Stimulated activated effector memory CD8-positive, alpha-beta T cell treated with anti-CD3 and anti-CD28 coated beads, Interleukin-12 subunit alpha, Interleukin-12 subunit beta, amount 100 ng/mL, for 72 hours (primary cell): ENCODE measurements at places on chromosomes 13 and 19.

DNA sequence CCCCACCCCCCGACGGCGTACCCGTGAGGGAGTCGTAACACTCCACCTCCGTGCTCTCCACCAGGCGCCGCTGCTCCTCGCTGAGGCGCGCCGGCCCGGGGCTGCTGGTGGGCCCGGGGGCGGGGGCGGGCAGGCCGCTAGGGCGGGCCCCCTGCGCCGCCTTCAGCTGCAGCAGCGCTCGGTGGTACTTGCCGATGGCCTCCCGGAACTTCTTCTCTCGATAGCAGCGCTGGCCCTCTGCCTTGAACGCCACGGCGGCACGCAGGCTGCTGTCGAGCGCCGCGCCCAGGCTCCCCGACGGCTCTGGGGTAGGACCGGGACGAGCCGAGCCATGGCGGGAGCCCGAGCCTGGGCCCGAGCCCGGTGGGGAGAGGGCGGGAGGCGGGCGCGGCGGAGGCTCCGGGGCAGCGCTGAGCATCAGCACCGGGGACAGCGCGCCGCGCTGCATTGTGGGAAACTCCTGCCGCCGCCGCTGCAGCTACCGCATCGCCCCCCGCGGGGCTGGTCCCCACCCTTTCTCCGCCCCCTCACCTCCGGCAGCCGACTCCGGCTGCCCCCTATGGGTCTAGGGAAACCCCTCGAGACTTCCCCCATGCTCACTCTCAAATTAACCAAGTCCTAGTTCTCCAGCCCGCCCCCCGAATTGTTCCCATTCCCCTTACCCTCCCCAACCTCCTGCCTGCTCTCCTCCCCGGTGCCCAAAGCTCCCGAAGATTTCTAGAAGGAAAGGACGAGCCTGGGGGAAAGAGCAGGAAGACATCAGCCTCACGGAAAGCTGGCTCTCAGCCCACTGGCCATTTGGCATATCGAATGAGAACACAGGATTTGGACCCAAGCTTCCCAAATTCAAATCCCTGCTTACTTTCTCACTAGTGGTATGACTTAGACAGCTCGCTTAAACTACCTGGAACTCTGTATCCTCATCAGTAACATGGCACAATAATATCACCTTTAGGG is at the start of gene TTC9B:
Gene TTC9B (minus strand): TSS at position 451 of the 957 bp plus-strand sequence. CDS start 3 bp downstream, at position 448.
- peak; percentile 77 for DNase-seq

DNA sequence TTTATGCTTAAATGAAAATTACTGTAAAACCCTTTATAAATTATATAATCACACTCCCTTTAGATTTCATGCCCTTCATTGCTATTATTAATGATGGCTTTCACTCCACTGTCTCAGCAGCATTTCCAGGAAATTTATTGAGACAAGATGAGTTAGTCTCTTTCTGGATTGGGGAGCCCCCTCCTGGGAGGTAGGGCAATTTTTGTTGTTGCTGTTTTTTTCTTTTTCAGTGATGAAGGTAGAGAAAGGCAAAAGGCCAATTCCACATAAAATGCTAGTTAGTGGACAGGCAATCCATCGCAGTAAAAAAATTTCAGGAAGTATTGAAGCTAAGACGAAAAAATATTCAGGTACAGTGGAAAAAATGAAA is 80.2 kb downstream of the TEX26 start:
- DNase-seq: no peak

DNA sequence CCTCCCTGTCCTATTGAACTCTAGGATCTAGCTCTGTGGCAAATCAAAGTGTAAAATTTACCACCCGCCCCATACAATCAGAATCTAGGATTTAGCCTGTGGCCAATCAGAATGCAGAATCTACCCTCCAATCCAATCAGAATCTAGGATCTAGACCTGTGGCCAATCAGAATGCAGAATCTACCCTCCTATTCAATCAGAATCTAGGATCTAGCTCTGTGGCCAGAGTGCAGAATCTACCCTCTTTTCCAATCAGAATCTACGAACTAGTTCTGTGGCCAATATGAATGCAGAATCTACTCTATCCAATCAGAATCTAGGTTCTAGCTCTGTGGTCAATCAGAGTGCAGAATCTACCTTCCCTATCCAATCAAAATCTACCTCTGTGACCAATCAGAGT is 25.8 kb downstream of the PRKD2 start:
- no peak for DNase-seq

GRCh38 chr19:48398375-48399235 is 5.1 kb downstream of the GRIN2D start:
- peak; percentile 92 for DNase-seq

DNA sequence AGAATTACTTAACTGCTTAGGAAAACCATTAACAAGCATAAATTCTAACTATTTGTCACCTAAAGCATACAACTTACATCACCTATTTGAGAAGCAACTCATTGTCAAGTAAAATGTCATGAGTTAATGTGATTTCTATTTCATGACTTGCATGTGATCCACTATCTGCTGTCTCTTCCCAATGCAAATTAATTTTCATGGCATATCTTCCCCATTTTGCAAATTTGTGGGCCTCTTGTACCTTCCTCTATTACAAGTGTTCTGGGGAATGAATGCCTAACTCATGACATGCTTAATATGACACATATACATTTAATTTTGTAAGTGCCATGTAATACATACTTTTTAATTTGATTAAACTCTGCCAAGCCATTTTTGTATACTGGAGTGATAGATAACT is 81.1 kb upstream of the EDNRB start:
- no peak for DNase-seq

- DNase-seq: no peak
These were observed 44.9 kb downstream of the LYL1 start for GRCh38 chr19:13057744-13058143.

- DNase-seq: no peak
These were observed 352.2 kb upstream of the OBI1 start for GRCh38 chr13:79011179-79011578.

DNA sequence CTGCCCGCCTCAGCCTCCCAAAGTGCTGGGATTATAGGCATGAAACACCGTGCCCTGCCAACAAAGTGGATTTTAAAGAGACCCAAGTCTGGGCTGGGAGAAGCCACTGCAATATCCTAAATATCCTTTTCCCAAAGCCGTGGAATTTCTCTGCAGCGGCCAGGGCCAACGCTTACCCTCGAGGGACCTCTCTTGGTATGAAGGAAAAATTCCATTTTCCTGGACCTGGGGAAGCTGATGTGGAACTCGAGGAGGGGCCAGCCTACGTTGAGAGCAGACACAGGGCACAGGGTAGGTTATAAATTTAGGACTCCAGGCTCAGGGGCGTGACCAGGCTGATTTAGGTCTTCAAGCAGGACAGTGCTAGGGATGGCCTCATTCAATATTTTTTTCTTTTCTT is 17.7 kb upstream of the UPF1 start:
- DNase-seq: no peak

GRCh38 chr19:40600570-40601133 is 517 bp upstream of the LTBP4 start:
- no peak for DNase-seq

GRCh38 chr19:46976845-46977320 is 42.8 kb upstream of the NPAS1 start:
- DNase-seq: no peak

- DNase-seq: no peak
These were observed 517.4 kb downstream of the GPC6 start for GRCh38 chr13:93744033-93744432.

DNA sequence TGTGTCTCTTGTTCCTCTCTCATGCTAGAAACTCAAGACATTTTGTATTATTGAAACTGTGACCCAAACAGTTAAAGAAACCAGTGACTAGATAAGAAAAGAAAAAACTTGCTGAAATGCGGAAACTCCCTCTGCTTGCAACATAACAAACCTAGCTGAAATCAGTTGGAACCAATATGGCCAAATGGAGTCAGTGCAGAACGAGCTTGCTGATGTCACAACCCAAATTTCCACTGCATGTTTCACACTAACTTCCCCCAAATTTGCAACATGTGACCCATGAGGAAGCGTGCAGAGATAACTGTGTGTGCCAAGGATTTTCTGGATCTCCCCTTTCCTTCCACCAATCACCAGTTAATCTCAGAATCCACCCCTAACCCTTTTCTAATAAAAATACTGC is 208.0 kb downstream of the DLEU7 start:
- DNase-seq: no peak

GRCh38 chr13:29679396-29680053 is 84.0 kb upstream of the SLC7A1 start:
- DNase-seq: no peak

GRCh38 chr13:71797517-71797916 is 69.5 kb downstream of the DACH1 start:
- no peak for DNase-seq

DNA sequence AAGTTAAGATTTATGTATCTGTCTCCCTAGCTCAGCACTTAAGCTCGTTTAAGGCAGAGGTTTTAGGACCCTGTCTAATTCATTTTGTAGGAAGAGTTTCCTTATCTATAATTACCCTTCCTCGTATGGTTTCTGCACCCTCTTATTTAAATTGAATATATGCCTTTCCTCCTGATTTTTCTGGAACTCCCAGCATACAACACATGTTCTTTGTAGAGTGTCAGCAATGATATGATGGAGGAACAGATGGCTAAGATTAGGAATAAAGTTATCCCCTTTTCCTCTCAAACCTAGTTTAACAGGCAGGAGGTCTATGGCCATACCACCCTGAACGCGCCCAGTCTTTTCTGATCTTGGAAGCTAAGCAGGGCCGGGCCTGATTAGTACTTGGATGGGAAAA is 359.5 kb downstream of the PCDH17 start:
- DNase-seq: no peak

DNA sequence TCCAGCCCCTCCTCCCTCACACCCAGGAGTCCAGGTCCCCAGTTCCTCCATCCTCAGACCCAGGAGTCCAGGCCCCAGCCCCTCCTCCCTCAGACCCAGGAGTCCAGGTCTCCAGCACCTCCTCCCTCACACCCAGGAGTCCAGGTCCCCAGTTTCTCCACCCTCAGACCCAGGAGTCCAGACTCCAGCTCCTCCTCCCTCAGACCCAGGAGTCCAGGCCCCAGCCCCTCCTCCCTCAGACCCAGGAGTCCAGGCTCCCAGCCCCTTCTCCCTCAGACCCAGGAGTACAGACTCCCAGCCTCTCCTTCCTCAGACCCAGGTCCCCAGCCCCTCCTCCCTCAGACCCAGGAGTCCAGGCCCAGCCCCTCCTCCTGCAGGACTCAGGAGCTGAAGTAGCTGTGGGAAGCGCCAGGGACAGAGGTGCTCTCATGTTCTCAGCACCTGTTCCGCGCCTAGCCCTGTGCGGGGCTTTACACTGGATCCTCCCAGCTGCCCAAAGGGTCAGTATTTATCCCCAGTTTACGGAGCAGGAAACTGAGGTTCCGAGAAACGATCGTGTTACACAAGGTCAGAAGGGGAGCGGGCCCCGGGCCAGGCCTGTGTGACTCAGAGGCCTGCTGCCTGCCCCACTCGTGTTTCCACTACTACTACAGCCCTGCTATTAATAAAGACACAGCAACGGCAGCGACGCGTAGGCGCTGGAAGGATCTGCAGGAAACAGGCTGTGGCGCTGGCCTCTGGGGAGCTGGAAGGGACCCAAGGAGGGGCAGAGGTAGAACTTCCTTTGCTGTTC is 1.7 kb upstream of the SBK3 start:
- no peak for DNase-seq

DNA sequence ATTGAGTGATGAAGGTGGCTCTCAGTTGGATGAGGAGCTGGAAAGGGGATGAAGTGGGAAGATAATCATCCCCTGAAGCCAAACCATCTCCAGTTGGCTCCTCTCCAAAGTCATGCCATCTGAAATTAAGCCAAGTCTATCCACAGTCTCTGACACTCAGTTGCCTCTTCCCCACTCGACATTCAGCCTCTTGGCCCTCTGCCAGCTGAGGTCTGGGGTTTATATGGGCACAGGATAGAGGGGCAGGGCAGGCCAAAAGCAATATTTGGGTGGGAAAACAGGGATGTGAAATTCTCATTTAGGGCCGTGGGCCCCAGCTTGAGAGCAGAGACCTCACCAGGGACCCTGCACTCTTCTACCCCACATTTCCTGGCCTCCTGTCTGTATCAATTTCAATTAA is 85.9 kb downstream of the SLITRK1 start:
- no peak for DNase-seq

GRCh38 chr19:36141039-36141927 is 1.4 kb downstream of the CAPNS1 start:
- DNase-seq: peak; percentile 91

GRCh38 chr13:79898202-79898826 is 417.4 kb downstream of the NDFIP2 start:
- no peak for DNase-seq

GRCh38 chr13:48828962-48829411 is 146.7 kb upstream of the FNDC3A start:
- DNase-seq: no peak

GRCh38 chr13:20526664-20527063 is 1.0 kb upstream of the CRYL1 start:
- DNase-seq: no peak

- no peak for DNase-seq
These were observed 10.8 kb upstream of the PDCD5 start for GRCh38 chr19:32570081-32570785.

- DNase-seq: peak; percentile 93
These were observed 17.5 kb upstream of the MEIS3 start for GRCh38 chr19:47436712-47437401.

DNA sequence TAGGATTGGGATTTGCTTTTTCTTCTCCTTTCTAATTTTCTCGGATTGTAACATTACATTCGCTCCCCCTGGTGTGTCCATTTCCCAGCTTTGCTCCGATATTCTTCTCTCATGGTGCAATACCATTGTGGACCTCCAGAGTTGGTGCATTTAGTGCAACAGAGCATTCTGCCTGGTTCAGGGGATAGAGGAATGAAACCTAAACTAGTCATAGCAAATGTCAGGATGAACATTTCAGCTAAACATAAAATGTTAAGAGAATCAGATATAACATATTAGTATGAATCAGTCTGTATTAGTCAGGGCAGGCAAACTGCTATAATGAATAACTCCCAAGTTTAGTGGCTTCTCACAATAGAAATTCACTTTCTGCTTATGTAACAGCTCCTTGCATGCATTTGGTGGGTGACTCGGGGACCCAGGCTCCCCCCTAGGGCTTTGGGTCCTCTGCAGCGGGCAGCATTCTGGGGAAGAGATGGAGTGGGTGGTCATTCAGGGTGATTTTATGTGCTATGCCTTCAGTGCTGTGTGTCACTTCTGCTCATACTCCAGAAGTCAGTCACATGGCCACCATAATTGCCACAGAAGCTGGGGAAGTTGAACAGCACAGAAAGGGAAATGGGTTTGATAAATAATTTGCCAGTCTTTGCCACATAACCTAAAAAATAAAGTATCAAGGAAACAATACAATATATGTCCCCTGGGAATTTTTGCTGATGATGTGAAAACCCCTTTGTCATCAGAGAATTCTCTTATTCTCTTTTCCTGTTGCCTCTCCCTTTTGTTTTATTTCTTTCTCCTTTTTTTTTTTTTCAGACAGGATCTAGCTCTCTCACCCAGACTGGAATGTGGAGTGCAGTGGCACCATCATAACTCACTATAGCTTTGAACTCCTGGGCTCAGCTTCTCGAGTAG is 111.0 kb downstream of the HSPH1 start:
- DNase-seq: no peak
